ENCODE measurements at places on chromosomes 5 and 9.

DNA sequence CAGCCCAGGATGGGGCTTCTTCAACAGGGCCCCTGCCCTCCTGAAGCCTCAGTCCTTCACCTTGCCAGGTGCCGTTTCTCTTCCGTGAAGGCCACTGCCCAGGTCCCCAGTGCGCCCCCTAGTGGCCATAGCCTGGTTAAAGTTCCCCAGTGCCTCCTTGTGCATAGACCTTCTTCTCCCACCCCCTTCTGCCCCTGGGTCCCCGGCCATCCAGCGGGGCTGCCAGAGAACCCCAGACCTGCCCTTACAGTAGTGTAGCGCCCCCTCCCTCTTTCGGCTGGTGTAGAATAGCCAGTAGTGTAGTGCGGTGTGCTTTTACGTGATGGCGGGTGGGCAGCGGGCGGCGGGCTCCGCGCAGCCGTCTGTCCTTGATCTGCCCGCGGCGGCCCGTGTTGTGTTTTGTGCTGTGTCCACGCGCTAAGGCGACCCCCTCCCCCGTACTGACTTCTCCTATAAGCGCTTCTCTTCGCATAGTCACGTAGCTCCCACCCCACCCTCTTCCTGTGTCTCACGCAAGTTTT lies 23.6 kb downstream of the PCDHGC5 start:
- H3K4me1 ChIP-seq = peaks cover 81% of the 10 kb centered on the region
- H3K27ac ChIP-seq = peak overlapping the region; percentile 94
- DNase-seq = no peak
- peak overlapping the region; percentile 62 for H3K4me3 ChIP-seq
- peaks cover 12% of the 10 kb centered on the region for H3K36me3 ChIP-seq

- no peaks in the 10 kb centered on the region for H3K36me3 ChIP-seq
- no peak overlapping the region for H3K4me3 ChIP-seq
- DNase-seq = no peak
- peaks cover 13% of the 10 kb centered on the region for H3K4me1 ChIP-seq
- no peak overlapping the region for H3K27ac ChIP-seq
These were observed 18.0 kb upstream of the CORO2A start for GRCh38 chr9:98210435-98210834.

DNA sequence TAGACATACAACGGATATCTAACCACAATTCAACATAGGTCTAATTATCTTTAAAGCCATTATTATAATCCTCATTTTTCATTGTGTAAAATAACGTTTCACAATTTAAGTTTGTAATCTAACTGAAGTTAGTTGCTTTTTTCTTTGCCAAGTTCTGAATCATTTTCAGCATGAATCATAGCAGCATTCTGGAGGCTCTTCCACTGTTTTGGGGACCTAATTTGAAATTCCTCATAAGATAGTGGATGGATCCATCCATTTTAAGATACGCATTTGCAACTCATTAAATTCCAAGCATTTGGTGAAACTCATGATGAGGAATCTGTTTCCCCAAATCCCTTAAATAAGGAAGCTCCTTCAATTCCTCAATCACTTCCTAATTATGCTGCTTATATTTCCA lies 447.1 kb upstream of the CDH10 start:
- H3K4me3 ChIP-seq = no peak overlapping the region
- DNase-seq = no peak
- H3K36me3 ChIP-seq = no peaks in the 10 kb centered on the region
- H3K27me3 ChIP-seq = no peaks in the 10 kb centered on the region
- H3K4me1 ChIP-seq = no peaks in the 10 kb centered on the region

- no peak for DNase-seq
- peaks cover 4% of the 10 kb centered on the region for H3K4me1 ChIP-seq
- H3K36me3 ChIP-seq = no peaks in the 10 kb centered on the region
- no peak overlapping the region for H3K4me3 ChIP-seq
- no peak overlapping the region for H3K27ac ChIP-seq
- no peaks in the 10 kb centered on the region for H3K27me3 ChIP-seq
These were observed 51.1 kb upstream of the ORM1 start for GRCh38 chr9:114271556-114272510.

DNA sequence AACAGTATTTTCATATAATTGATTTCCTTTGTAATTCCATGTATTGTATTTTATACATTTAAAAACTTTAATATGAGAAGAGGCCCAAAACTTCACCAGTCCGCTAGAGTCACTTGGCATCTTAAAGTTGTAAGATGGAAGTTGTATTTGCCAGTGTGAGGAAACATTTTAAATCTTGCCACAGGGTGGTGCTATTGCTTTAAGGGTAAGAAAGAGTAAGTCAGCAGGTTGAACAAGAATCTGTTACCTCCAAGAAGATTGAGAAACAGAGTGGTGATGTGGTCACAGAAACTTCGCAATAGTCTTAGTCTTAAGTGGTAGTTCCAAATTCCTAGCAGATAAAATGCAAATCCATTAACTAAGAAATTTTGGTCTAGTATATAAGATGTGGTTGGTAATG lies 39.8 kb upstream of the RANBP6 start:
- no peak overlapping the region for H3K4me3 ChIP-seq
- no peak for DNase-seq
- no peak overlapping the region for H3K27ac ChIP-seq
- no peaks in the 10 kb centered on the region for H3K36me3 ChIP-seq
- no peaks in the 10 kb centered on the region for H3K27me3 ChIP-seq

DNA sequence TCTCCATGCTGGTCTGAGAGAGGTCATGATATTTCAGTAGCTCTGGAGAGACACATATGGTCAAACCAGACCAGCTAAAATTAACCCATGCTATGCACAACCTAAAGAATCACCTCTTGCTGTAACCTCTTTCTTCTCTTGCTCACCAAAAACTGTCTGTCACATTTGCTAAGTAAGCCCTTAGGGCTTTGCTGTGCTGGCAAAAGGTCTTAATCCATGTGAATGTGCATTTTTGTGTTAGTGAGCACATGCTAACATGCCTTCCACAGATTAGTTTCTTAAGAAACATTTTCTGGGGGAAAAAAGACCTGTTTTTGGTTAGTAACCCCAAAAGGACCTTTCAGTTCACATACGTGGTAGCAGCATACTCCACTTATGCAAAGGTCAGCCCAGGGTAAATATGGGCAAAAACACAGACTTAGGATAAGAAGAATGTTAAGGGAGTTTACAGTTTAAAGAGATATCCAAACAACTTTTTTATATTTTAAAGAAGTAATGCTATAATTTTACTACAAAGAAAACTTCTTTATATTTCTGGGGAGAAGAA lies 124.2 kb upstream of the CCDC152 start:
- H3K4me3 ChIP-seq = no peak overlapping the region
- no peaks in the 10 kb centered on the region for H3K27me3 ChIP-seq
- no peaks in the 10 kb centered on the region for H3K36me3 ChIP-seq
- DNase-seq = no peak
- no peaks in the 10 kb centered on the region for H3K4me1 ChIP-seq

DNA sequence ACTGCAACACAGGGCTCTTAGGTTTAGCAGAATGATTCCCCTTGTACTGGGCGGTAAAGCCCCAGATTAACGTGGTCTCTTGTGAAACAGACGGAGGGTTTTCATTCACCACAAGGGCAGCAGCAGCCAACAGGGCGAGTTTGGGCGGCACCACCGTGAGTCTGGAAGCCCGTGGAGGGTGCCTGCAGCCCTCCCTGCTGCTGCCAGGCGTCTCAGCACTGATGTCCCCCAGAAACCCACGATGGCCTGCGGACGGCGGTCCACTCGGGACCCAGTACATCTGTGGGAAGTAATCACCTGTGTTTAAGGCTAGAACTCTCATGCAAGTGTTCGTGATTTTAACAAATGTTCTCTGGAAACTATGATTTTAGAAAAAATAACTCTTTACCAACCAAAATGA lies 67.8 kb downstream of the IRX2 start:
- H3K4me3 ChIP-seq = no peak overlapping the region
- no peaks in the 10 kb centered on the region for H3K27me3 ChIP-seq
- H3K4me1 ChIP-seq = no peaks in the 10 kb centered on the region

- no peak for DNase-seq
- no peaks in the 10 kb centered on the region for H3K4me1 ChIP-seq
- no peaks in the 10 kb centered on the region for H3K27me3 ChIP-seq
- no peak overlapping the region for H3K4me3 ChIP-seq
- H3K36me3 ChIP-seq = no peaks in the 10 kb centered on the region
These were observed 118.6 kb downstream of the KIAA0825 start for GRCh38 chr5:94499806-94500205.

DNA sequence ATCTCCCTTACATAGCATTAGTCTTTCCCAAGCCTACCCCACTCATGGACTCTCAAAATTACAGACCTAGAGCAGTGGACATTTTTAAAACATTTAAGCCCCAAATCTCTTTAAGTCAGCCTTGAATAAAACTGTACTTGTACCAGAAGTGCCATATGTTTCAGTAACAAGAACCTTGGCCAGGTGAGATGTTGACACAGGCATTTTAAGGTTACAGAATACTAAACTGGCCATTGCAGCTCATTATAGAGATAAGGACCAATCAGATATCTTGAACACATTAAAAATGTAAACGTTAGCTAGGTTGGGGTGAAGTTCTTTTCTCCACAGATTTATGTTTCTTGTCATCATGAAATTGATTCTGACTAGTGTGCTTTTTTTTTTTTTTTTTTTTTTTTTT lies 103.8 kb upstream of the MIER3 start:
- no peak for DNase-seq
- no peaks in the 10 kb centered on the region for H3K4me1 ChIP-seq
- H3K27me3 ChIP-seq = no peaks in the 10 kb centered on the region
- no peaks in the 10 kb centered on the region for H3K36me3 ChIP-seq
- H3K27ac ChIP-seq = no peak overlapping the region

GRCh38 chr5:142698447-142699183 lies 12.7 kb upstream of the FGF1 start:
- no peaks in the 10 kb centered on the region for H3K36me3 ChIP-seq
- H3K4me3 ChIP-seq = no peak overlapping the region
- H3K27me3 ChIP-seq = no peaks in the 10 kb centered on the region

- H3K27ac ChIP-seq = peak overlapping the region; percentile 80
- peaks cover 71% of the 10 kb centered on the region for H3K36me3 ChIP-seq
- H3K27me3 ChIP-seq = no peaks in the 10 kb centered on the region
These were observed 37.9 kb downstream of the STOM start for GRCh38 chr9:121331992-121332685.

DNA sequence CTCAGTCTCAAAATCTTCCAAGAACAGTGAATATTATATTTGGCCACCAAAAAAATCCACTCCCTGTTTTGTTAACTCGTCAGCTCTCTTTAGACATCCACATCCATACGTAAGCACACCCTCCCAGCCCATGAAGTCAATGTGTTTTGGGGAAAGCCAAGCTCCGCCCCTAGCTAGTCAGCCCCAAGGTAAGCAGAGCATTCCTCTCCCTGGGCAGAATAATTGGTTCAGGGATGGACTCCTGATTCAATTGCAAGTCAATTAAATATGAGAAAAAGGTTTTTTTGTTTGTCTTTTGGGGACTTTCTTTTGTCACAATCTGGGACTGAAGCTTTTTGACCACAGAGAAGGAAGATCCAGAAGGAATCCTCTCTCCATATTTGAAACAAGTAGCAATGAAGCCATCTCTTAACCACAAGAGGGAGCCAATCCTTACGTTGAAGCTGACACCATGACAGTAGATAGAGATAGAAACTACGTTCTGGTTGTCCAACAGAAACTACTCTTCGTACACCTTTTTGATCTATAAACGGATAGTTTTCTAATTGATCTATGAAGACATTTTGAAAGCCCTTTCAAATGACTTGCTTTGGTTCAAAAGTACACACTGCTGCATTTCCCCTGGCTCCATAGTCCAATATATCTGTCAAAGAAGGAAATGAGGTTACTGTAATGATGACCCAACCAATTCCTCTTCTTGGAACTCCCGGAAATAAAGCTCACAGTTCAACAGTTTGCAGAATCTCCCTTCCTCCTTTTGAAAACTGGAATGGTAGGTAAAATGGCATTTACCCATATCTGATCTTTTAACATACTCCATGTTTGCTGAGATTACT lies 166.4 kb downstream of the TLE1 start:
- H3K4me3 ChIP-seq = no peak overlapping the region
- H3K27ac ChIP-seq = no peak overlapping the region
- no peaks in the 10 kb centered on the region for H3K4me1 ChIP-seq

- DNase-seq = no peak
- peak overlapping the region; percentile 28 for H3K4me3 ChIP-seq
- peaks cover 31% of the 10 kb centered on the region for H3K4me1 ChIP-seq
- H3K27me3 ChIP-seq = no peaks in the 10 kb centered on the region
These were observed 31.9 kb downstream of the ANKRD33B start for GRCh38 chr5:10595672-10596309.
